Stimulated activated CD4-positive, alpha-beta T cell treated with anti-CD3 and anti-CD28 coated beads, Interleukin-12 subunit alpha, Interleukin-12 subunit beta, amount 100 ng/mL, for 24 hours (primary cell): ENCODE measurements at places on chromosomes 4 and X.

DNA sequence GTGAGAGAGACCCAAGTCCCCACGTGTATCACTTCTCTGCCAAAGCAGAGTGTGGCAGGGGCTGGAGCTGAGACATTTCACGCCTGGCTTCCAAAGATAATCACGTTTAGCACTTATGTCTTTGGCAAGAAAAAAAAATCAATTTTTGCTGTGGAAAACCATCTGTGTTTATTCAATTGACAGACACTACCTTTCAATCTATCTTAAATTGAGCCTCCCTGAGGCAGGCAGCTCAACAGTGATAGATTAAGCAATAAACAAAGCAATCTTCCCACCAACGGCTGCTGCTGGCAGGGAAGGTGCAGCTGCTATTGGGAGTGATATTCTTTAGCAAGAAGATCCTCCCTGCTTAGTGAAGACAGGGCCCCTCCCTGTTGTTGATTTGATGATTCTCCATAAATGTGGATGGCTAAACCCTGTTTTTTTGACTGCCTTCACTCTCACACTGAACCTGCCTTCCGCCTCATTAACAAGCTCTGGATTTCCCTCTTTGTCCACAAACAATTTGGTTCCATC is 11.6 kb upstream of the MAGEB17 start:
- DNase-seq = no peak

- no peak for DNase-seq
These were observed 443.6 kb downstream of the UBE2NL start for GRCh38 chrX:144327495-144327894.

- no peak for DNase-seq
These were observed 50.7 kb downstream of the SNX12 start for GRCh38 chrX:71017396-71017939.

DNA sequence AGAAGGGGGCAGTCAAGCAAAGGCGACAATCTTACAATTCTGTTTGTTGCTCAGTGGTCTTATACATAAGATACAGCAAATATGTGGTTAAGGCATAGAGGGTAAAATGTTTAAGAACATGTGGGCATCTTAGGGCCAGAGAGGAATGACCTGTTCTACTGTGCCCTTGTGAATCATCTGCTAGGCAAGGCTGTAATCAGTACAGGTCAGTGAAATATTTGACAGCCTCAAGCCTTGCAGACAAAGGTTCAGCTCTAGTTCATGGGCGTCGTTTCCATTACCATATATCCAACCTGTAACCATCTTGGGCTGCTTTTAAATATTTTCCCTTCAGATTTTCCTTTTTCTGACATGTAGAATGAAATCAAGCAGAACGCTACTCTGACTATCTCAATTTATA is 37.3 kb downstream of the AGA start:
- DNase-seq = no peak

DNA sequence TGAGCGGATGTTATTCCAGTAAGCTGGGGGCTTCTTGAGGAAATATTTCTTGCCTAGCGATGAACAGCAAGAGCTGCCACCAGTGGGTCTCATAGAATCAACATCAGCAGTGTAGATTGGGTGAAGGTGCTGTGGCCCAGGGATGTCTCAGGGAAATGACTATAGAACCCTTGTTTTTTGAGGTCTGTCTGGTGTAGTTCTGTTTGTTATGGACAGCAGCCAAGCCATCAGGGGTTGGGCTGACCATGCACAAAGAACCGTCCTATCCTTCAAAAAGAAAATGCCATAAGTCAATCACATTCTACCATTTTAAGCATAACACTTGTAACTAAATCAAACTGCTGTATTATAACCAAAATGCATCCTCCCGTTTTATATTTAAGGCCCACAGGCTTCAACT is 17.3 kb upstream of the C1GALT1C1 start:
- no peak for DNase-seq

DNA sequence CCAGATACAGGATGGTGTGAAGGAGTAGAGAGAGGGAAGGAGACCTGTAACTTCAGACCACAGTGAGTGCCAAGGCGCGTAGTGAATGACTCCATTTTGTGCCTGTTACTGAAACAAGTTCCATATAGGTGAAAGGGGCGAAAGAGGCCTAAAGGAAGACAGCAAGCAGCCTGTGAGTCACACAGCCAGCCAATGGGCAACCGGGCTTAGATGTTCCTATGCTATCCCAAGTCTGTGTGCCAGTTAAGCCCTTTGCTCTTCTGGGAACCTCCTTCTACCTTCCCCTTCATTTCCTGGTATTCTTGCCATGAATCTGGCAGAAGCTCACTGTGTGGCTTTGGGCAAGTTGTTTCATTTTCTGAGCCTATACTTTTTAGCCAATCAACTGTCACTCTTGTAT is 161.8 kb upstream of the LDB2 start:
- no peak for DNase-seq
